Activated T-cell treated with anti-CD3 and anti-CD28 coated beads, Interleukin-2, amount 50 U/mL, for 72 hours (primary cell): ENCODE measurements at places on chromosomes 2 and 18. TPM values are rescaled to one million over a fixed set of nuclear protein-coding genes. Genes with fewer than 3 reads are reported as not detected.
A peak's percentile ranks its signal among the peaks of the same experiment; 100 is the strongest.

The CPLX4 gene
- total RNA-seq: not detected

The APLF gene
- 5.5 TPM for total RNA-seq

The SCYGR1 gene
- total RNA-seq: not detected

The SNTG2 gene
- total RNA-seq: 2.5 TPM

The TUBB8B gene
- not detected for total RNA-seq

The BCL2 gene
- 133 TPM for total RNA-seq

The GBX2 gene
- not detected for total RNA-seq

The HOXD1 gene
- total RNA-seq: not detected

DNA sequence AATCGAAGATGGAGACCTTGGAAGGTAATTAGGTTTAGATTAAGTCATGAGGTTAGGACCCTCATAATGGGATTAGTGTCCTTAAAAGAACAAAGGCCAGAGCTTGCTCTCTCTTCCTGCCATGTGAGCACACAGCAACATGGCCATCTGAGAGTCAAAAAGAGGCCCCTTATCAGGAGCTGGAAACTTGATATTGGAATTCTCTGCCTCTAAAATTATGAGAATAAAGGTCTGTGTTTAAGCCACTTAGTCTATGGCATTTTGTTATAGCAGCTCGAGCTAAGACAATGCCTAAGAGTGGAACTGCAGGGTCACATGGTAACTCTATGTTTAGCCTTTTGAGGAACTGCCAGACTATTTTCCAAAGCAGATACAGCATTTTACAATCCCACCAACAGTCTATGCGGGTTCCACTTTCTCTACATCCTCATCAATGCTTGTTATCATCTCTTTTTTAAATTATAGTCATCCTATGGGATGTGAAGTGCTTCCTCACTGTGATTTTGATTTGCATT is 42.4 kb downstream of the THADA start:
- peaks cover 5% of the 10 kb centered on the region for H3K36me3 ChIP-seq
- peaks cover 6% of the 10 kb centered on the region for H3K4me1 ChIP-seq
- no peak overlapping the region for H3K4me3 ChIP-seq
- no peak overlapping the region for H3K27ac ChIP-seq
- H3K27me3 ChIP-seq: no peaks in the 10 kb centered on the region

- H3K27ac ChIP-seq: no peak overlapping the region
- no peak for DNase-seq
- no peaks in the 10 kb centered on the region for H3K4me1 ChIP-seq
- peaks cover 21% of the 10 kb centered on the region for H3K27me3 ChIP-seq
- H3K4me3 ChIP-seq: no peak overlapping the region
These were observed 230.2 kb downstream of the GBX2 start for GRCh38 chr2:235937936-235938335.

GRCh38 chr18:9950289-9951016 is 36.6 kb downstream of the VAPA start:
- peaks cover 10% of the 10 kb centered on the region for H3K4me1 ChIP-seq
- peaks cover 6% of the 10 kb centered on the region for H3K36me3 ChIP-seq
- peak overlapping the region; percentile 24 for H3K27ac ChIP-seq
- no peaks in the 10 kb centered on the region for H3K27me3 ChIP-seq
- H3K4me3 ChIP-seq: no peak overlapping the region
- no peak for DNase-seq

GRCh38 chr2:103847276-103847675 is 1006.6 kb upstream of the POU3F3 start:
- no peak overlapping the region for H3K4me3 ChIP-seq
- no peaks in the 10 kb centered on the region for H3K27me3 ChIP-seq
- no peak for DNase-seq

GRCh38 chr2:98479371-98479770 is 34.7 kb downstream of the INPP4A start:
- H3K4me3 ChIP-seq: peak overlapping the region; percentile 60
- H3K36me3 ChIP-seq: no peaks in the 10 kb centered on the region
- H3K4me1 ChIP-seq: peaks cover 99% of the 10 kb centered on the region
- no peak for DNase-seq
- H3K27me3 ChIP-seq: no peaks in the 10 kb centered on the region

DNA sequence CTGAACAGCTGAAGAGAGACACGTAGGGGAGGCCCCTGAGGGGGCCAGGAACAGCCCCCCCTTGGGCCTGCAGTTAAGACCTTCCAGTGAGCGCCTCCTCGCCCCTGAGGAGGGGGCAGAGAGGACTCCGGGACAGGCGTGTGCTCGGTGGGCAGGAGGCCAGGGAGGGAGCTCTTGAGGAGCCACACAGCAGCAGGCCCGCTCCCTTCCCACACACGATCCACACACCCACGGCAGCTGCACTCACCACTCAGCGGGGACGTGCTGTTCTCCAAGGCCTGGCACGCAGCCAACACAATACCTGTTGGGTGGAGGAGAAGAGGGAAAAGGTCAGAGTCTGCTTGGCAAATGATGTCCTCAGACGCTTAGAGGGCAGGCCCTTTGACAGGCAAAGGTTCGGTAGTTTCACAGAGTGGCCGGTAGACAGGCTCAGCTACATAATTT is 39.0 kb downstream of the TGFA start:
- no peaks in the 10 kb centered on the region for H3K27me3 ChIP-seq
- no peak overlapping the region for H3K27ac ChIP-seq
- H3K36me3 ChIP-seq: no peaks in the 10 kb centered on the region

GRCh38 chr2:62603154-62603712 is 97.2 kb upstream of the TMEM17 start:
- H3K4me1 ChIP-seq: no peaks in the 10 kb centered on the region
- no peak for DNase-seq
- peaks cover 16% of the 10 kb centered on the region for H3K27me3 ChIP-seq
- no peak overlapping the region for H3K27ac ChIP-seq

DNA sequence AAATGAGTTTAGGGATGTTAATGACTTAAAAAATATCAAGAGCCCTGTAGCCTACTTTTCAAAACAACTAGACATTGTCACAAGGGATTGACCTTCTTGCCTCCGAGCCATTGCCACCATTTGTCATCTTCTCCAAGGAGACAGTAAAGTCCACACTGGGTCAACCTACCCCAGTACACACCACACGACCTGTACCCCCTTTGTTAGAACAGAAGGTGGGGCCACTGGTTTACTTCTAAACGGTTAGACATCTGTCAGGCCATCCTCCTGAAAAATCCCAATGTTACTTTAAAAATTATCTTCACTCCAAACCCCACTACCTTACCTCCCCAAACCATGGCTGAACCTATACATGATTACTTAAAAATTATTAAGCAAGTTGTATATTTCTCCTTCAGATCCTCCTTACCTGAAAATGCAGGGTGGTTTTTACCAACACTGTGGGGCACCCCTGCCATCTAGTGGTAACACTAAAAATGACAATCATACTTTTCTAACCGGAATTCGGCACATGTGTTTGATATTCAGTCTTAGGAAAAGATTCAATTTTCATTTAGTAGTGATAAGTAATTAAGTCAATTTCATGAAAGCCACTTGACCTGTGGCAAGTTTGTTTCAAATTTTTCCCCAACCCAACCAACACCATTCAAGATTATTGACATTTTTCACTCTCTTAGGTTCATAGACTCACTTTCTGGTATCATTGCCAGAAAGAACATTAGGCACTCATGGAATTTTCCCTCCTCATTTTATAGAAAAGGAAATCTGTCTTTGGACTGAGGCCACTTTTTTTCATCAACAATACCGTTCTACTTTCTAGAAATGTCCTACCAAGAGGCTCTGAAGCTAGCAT is 265.3 kb upstream of the PKDCC start:
- peaks cover 18% of the 10 kb centered on the region for H3K27me3 ChIP-seq
- DNase-seq: peak; percentile 46
- H3K4me1 ChIP-seq: no peaks in the 10 kb centered on the region
- no peak overlapping the region for H3K4me3 ChIP-seq

GRCh38 chr2:171924170-171924942 is 2.1 kb downstream of the HAT1 start:
- peaks cover 28% of the 10 kb centered on the region for H3K36me3 ChIP-seq
- H3K27me3 ChIP-seq: no peaks in the 10 kb centered on the region
- peak overlapping the region; percentile 95 for H3K4me3 ChIP-seq
- H3K27ac ChIP-seq: peak overlapping the region; percentile 99
- peaks cover 60% of the 10 kb centered on the region for H3K4me1 ChIP-seq
- DNase-seq: no peak

- DNase-seq: no peak
- no peaks in the 10 kb centered on the region for H3K4me1 ChIP-seq
- H3K27me3 ChIP-seq: peaks cover 32% of the 10 kb centered on the region
- no peak overlapping the region for H3K4me3 ChIP-seq
These were observed 136.6 kb upstream of the RMP24 start for GRCh38 chr18:35835833-35836232.

- DNase-seq: no peak
- no peaks in the 10 kb centered on the region for H3K27me3 ChIP-seq
- no peak overlapping the region for H3K4me3 ChIP-seq
- no peaks in the 10 kb centered on the region for H3K36me3 ChIP-seq
These were observed 826.3 kb upstream of the CDH2 start for GRCh38 chr18:29003194-29003593.

DNA sequence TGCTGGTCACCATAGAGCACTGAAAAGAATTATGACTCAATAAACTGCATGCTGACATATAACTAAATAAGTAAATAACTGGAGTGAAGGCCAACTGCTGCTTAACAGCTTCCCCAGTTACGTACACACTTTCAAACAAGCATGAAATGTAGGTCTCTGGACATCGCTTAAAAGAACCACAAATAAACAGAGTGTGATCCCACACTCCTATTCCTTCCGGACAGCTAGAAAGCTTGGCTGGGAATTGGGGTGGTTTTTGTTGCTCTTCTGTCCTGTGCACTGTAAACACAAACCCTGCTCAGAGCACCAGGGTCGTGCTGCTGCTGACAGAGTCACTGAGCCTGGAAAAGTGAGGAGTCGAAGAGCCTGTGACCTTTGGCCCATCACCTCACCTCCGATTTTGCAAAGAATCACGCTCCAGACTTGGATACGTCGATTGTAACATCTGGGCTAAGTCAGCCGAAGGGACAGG is 162.7 kb upstream of the NT5C1B start:
- no peak for DNase-seq
- no peaks in the 10 kb centered on the region for H3K4me1 ChIP-seq
- H3K4me3 ChIP-seq: no peak overlapping the region
- no peak overlapping the region for H3K27ac ChIP-seq
- no peaks in the 10 kb centered on the region for H3K36me3 ChIP-seq
- H3K27me3 ChIP-seq: no peaks in the 10 kb centered on the region

GRCh38 chr2:164934401-164935117 is 20.8 kb downstream of the SLC38A11 start:
- peaks cover 8% of the 10 kb centered on the region for H3K27me3 ChIP-seq
- H3K4me3 ChIP-seq: no peak overlapping the region
- DNase-seq: no peak
- H3K4me1 ChIP-seq: no peaks in the 10 kb centered on the region
- no peaks in the 10 kb centered on the region for H3K36me3 ChIP-seq

DNA sequence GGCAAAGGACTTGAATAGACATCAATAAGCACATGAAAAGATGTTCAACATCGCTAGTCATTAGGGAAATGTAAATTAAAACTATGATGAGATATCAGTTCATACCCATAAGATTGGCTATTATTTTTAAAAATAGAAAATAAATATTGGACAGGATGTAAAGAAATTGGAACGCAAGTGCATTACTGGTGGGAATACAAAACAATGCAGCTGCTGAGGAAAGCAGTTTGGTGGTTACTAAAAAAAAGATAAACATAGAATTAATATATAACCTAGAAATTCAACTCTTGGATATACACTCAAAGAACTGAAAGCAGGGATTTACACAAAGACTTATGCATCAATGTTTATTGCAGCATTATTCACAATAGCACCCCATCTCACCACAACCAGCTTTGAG is 174.5 kb upstream of the NDUFV2 start:
- no peak for DNase-seq
- H3K4me3 ChIP-seq: no peak overlapping the region
- H3K27ac ChIP-seq: no peak overlapping the region

GRCh38 chr18:31683106-31683505 is 1.3 kb downstream of the B4GALT6 start:
- no peaks in the 10 kb centered on the region for H3K36me3 ChIP-seq
- H3K27ac ChIP-seq: no peak overlapping the region
- H3K27me3 ChIP-seq: peaks cover 37% of the 10 kb centered on the region

- H3K27me3 ChIP-seq: peaks cover 28% of the 10 kb centered on the region
- DNase-seq: no peak
- H3K4me1 ChIP-seq: no peaks in the 10 kb centered on the region
- H3K4me3 ChIP-seq: no peak overlapping the region
- H3K27ac ChIP-seq: no peak overlapping the region
These were observed 53.6 kb upstream of the PKDCC start for GRCh38 chr2:41994233-41994637.

- H3K36me3 ChIP-seq: peaks cover 5% of the 10 kb centered on the region
- DNase-seq: no peak
- H3K4me1 ChIP-seq: peaks cover 39% of the 10 kb centered on the region
- peak overlapping the region; percentile 29 for H3K27ac ChIP-seq
- H3K27me3 ChIP-seq: no peaks in the 10 kb centered on the region
These were observed 2.3 kb upstream of the TMEM150A start for GRCh38 chr2:85604568-85605339.

DNA sequence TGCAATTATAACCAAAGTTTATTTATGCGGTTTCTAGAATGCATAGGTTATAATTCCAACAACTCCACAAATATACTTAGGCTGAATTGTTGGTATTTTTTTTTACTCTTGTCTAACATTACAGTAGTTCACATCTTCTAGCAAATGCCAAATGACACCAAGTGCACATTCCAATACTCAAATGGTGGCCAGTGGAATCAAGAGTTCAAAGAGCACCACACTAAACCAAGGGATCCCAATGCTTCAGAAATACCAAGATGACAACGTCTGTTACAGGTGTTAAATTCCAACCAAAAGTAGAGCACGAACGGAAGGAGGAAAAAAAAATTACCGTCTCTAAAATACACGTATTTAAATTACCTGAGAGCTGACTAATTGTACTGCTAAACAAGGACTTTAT is 136.2 kb downstream of the TMEM247 start:
- peak overlapping the region; percentile 98 for H3K27ac ChIP-seq
- peak overlapping the region; percentile 89 for H3K4me3 ChIP-seq

GRCh38 chr2:27184115-27184514 is 27.7 kb upstream of the ATRAID start:
- H3K27me3 ChIP-seq: peaks cover 50% of the 10 kb centered on the region
- no peak for DNase-seq
- H3K4me1 ChIP-seq: no peaks in the 10 kb centered on the region
- no peak overlapping the region for H3K27ac ChIP-seq

DNA sequence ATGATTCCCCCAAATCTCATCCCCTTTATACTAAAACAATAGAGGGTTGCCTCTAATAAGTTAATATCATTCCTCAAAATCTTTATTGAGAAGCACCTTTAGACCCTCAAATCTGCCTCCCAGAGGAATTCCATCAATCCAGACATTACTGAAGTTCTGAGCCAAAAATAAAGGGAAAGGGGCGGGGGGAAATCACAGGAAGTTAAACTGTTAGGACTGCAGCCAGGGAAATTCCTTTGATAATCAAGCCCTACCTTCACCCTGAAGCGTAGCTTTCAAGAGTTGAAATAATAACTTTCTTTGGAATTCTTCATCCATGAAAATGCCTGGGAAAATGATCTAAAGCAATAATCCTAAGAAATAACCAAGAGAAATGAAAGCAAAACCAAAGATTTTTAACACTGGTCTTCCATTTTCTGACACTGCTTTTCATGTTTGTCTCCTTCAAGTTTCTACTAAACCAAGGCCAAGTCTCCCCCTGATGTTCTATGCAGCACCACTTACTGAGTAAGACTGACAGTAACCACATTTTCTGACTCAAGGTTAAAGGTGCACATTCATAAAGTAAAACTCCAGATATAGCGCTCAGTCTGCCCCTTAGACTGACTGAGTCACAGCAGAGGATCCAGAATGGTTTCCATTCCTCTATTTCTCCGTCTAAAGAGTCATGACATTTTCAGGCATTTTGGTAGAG is 78.2 kb downstream of the TCF4 start:
- H3K4me3 ChIP-seq: peak overlapping the region; percentile 13
- peaks cover 11% of the 10 kb centered on the region for H3K4me1 ChIP-seq
- no peaks in the 10 kb centered on the region for H3K36me3 ChIP-seq
